ENCODE measurements at places on chromosomes 2 and 18.

- no peak for DNase-seq
These were observed 206.3 kb downstream of the ARL6IP6 start for GRCh38 chr2:152924722-152925121.

DNA sequence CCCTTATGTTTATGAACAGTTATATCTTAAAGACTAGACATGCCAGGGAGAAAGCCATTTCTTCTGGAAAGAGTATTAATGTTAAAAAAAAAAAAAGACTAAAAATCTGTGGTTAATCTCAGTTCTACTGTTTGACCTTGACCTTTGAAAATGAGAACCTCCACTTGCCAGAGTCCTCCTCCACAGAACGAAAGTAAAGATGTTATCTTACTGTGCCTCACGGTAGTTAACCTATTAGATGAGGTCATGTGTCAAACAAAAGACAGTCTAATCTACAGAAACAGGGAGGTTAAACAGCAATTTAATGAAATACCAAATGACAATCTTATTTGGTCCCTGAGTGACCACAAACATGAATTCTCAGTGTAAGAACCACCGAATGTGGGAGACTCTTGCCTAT lies 51.2 kb downstream of the SLC14A2 start:
- no peak for DNase-seq

- DNase-seq: no peak
These were observed 479 bp downstream of the GPATCH11 start for GRCh38 chr2:37084797-37085196.

- DNase-seq: no peak
These were observed 68.9 kb downstream of the EPAS1 start for GRCh38 chr2:46365913-46366667.

- DNase-seq: no peak
These were observed 5.2 kb downstream of the ZRANB3 start for GRCh38 chr2:135525786-135526185.

- DNase-seq: no peak
These were observed 74.5 kb downstream of the TMEM185B start for GRCh38 chr2:120148669-120149068.

GRCh38 chr18:8741117-8741516 lies 35.8 kb downstream of the MTCL1 start:
- no peak for DNase-seq

DNA sequence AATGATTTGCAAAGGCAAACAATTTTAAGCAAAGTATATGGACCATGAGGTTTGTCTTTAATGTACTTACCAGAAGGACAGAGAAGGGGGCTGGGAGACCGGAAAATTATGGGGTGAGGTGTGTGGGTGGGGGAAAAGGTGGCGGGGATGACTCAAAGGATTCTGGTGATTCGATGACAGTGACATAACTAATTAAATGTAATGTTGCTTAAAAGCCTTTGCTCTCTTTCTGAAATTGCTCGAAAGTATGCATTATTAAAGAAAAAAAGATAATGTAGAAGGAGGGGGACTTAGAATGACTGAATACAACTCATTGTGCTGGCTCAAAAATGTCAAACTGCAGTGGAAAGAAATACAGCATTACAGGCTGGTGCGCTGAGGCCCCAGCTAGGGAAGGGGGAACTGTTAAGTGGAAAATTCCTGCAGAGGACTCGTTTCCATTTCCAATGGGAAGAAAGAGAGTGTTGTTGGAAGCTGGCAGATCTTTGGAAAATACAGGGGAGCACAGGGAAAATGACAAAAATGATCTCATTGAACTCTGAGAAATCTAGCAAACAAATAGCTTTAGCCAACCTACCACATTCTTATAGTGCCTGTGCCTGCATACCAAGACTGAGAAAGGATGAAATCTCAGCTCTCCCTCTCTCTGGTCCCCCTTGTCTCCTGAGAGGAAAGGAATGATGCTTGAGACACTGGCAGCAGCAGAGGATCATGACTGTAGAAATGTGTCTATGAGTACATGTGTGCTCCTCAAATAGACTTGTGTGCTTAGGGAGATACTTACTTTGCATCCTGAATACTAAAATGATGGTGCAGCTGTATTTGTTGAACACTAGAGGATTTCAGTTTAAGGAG lies 632.4 kb downstream of the NYAP2 start:
- DNase-seq: no peak

DNA sequence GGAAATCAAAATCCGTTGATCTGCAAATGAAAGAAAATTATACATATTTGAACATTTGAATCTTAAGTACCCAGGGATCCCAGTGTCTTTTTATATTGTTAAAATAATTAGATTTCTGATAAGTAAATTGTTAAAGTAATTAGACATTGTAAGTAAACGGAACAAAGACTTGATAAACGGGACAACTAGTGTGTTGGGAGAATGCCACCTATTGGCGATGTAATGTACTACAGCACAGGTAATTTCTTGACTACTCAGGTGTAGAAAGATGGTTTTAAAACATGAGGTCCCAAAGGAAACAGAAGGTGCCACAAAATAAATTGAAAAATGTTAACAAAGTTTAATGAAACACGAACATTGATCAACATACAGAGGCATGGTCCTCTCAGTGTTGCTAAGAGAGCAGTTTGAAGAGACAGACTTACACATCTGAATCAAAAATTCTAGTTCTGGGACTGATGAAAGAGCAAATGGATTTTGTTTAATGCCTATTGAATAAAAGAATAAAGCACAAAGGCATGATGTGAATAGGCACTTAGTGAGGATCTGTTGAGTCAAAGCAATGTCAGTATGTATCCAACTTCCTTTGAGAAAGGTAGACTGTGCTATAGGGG lies 103.4 kb upstream of the RASGRP3 start:
- no peak for DNase-seq

GRCh38 chr2:113015655-113016054 lies 10.4 kb downstream of the IL36A start:
- DNase-seq: no peak

GRCh38 chr2:31244101-31244500 lies 10.1 kb downstream of the EHD3 start:
- DNase-seq: no peak

GRCh38 chr2:98310010-98310409 lies 36.2 kb upstream of the CNGA3 start:
- DNase-seq: no peak

DNA sequence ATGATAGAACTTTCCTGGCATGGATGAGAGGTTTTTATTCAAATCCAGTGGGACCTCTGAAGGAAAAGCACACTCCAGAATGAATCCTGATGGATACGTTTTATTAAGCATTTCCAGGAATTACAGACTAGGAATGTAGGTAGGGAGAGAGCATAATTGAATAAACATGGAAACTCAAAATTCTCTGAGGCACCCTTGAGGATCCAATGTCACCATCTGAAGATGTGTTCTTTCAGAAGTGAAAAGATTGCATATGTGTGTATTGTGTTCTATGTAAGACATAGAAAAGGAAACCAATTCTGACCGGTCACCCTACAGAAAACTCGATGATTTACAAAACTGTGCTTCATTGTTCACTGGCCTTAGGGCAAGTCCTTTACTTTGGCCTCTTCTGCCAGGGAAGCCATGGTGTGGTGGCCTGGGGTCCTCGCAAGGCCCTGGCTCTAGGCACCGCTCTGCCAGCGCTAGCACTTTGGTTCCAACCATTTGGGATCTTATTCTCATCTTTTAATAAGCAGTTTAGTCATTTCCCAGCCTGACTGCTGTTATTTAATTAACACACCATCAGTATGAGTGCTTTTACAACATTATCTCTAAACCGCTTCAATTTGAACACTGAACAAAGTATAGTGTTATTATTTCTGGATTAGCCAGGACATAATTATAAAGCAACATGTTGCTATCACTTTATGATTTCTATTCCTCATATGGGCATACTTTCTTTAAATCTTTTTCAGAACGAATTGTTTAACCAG lies 4.5 kb upstream of the GKN1 start:
- no peak for DNase-seq

- no peak for DNase-seq
These were observed 342.1 kb downstream of the SLC4A3 start for GRCh38 chr2:219969508-219969907.

GRCh38 chr2:218168635-218169462 lies 2.1 kb upstream of the CXCR1 start:
- DNase-seq: no peak

GRCh38 chr2:186426153-186427016 lies 59.7 kb upstream of the ZC3H15 start:
- DNase-seq: no peak

Measured in thoracic aorta (tissue), 2 donors.